ENCODE measurements at places on chromosomes 5 and 9. TPM values are rescaled to one million over a fixed set of nuclear protein-coding genes. Genes with fewer than 3 reads are reported as not detected.

- no peaks in the 10 kb centered on the region for H3K27me3 ChIP-seq
- H3K27ac ChIP-seq, result no peak overlapping the region
- no peak overlapping the region for H3K4me3 ChIP-seq
- H3K36me3 ChIP-seq, result no peaks in the 10 kb centered on the region
- H3K4me1 ChIP-seq, result no peaks in the 10 kb centered on the region
- no peak for DNase-seq
These were observed 1075.0 kb downstream of the CDH9 start for GRCh38 chr5:25963251-25964008.

DNA sequence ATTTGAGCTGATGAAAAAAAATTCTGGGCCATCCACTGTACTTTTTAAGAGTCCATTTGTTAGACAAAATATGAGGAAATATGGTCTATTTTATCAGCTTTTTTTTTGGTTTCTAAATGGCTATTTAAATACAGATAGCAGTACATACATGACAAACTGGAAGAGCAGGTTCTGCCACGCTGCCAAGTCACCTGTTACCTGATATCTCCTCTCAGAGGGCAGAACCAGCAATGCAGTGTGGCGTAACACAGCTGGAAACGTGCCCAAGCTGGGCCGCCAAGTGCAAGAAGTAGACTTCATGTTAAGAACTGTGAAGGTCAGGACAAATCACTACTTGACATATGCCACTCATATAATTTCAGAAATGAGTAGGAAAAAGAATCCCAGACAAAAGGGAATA, 8.1 kb downstream of the MCIDAS start:
- no peak overlapping the region for H3K4me3 ChIP-seq
- H3K27me3 ChIP-seq, result peaks cover 72% of the 10 kb centered on the region
- no peak overlapping the region for H3K27ac ChIP-seq
- no peaks in the 10 kb centered on the region for H3K36me3 ChIP-seq
- H3K4me1 ChIP-seq, result peaks cover 2% of the 10 kb centered on the region

- no peaks in the 10 kb centered on the region for H3K4me1 ChIP-seq
- DNase-seq, result peak; percentile 2
- no peaks in the 10 kb centered on the region for H3K36me3 ChIP-seq
- H3K27ac ChIP-seq, result no peak overlapping the region
- no peaks in the 10 kb centered on the region for H3K27me3 ChIP-seq
- no peak overlapping the region for H3K4me3 ChIP-seq
These were observed 341.0 kb downstream of the EBF1 start for GRCh38 chr5:158758675-158759074.

GRCh38 chr5:159133041-159133741, 33.5 kb upstream of the EBF1 start:
- DNase-seq, result peak; percentile 67
- H3K27ac ChIP-seq, result no peak overlapping the region
- no peak overlapping the region for H3K4me3 ChIP-seq
- peaks cover 10% of the 10 kb centered on the region for H3K27me3 ChIP-seq
- peaks cover 2% of the 10 kb centered on the region for H3K4me1 ChIP-seq

DNA sequence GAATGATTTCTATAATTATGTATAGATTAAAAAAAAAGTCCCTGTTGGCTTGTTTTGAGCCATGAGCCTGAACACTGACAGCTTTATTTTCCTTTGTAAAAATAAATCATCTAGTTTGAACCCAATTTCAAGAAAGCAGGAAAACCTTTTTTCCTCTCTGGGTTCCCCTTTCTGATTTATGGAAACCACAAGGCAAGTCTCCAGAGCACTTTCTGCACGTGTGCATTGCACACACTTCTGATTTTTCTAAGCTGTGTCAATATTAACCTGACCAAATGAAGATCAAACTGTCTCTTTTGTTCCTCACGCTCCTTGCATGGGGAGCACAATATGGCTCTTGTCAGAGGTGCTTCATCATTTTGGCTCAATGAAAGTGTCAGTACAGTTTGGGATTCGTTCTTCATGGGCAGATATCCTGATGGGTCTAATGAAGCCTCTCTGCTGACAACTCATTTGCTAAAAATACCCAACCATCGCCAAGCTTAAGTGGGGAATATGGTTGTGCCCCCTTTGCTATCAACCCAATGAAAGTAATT, 39.2 kb upstream of the PCA3 start:
- no peak overlapping the region for H3K27ac ChIP-seq
- H3K27me3 ChIP-seq, result peaks cover 2% of the 10 kb centered on the region
- no peak overlapping the region for H3K4me3 ChIP-seq
- no peaks in the 10 kb centered on the region for H3K36me3 ChIP-seq

- no peak for DNase-seq
- H3K4me3 ChIP-seq, result no peak overlapping the region
- no peaks in the 10 kb centered on the region for H3K36me3 ChIP-seq
- no peaks in the 10 kb centered on the region for H3K27me3 ChIP-seq
- H3K27ac ChIP-seq, result no peak overlapping the region
These were observed 30.3 kb upstream of the CER1 start for GRCh38 chr9:14752871-14753270.

DNA sequence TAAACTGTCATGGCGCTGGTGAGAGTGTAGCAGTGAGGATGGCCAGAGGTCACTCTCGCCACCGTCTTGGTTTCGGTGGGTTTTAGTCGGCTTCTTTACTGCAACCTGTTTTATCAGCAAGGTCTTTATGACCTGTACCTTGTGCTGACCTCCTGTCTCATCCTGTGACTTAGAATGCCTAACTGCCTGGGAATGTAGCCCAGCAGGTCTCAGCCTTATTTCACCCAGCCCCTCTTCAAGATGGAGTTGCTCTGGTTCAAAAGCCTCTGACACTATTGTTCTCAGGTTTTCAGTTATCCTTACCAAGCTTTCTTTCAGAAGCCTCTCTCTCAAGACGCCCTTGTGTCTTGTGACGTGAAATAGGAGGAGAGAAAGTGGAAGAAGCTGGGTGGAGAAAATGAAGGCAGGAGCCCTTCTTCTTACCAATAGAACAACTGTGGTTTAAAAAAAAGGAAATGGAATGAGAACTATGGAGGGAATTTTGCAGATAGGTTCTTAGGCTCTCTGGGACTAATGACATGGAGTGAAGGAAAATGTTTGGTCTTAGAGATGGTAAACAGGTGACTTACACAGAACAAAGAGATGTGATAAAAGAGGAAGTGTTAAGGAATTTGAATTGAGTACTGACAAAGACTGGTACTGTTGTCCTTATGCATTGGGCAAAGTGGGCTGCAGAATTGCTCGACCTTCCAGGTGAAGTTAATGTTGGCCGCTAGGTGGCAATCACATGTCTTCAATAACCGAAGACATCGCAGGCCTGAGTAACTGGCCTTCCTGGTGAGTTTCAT, 133.3 kb upstream of the RAI14 start:
- no peaks in the 10 kb centered on the region for H3K36me3 ChIP-seq
- peak; percentile 92 for DNase-seq
- no peak overlapping the region for H3K4me3 ChIP-seq
- H3K4me1 ChIP-seq, result peaks cover 14% of the 10 kb centered on the region
- H3K27me3 ChIP-seq, result no peaks in the 10 kb centered on the region

DNA sequence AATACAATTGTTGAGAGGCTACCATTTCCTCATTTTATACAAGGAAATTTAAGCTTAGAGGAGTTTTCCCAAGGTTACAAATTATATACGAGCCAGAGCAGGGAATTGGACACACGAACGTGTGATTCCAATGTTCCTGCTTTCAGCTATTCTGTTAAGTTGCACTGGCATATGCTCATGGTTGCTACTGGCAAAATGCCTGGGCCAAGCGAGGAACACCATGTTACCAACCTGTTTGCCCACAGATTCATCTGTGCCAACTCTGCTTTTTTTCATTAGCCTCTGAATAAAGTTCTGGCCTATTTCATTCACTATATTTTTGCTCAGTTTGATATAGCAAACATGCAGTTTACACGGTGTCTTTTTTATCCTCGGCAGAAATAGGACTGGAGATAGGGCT, 5.1 kb upstream of the C5orf46 start:
- no peak for DNase-seq
- H3K4me1 ChIP-seq, result peaks cover 3% of the 10 kb centered on the region
- H3K36me3 ChIP-seq, result no peaks in the 10 kb centered on the region
- H3K27me3 ChIP-seq, result no peaks in the 10 kb centered on the region
- no peak overlapping the region for H3K4me3 ChIP-seq

DNA sequence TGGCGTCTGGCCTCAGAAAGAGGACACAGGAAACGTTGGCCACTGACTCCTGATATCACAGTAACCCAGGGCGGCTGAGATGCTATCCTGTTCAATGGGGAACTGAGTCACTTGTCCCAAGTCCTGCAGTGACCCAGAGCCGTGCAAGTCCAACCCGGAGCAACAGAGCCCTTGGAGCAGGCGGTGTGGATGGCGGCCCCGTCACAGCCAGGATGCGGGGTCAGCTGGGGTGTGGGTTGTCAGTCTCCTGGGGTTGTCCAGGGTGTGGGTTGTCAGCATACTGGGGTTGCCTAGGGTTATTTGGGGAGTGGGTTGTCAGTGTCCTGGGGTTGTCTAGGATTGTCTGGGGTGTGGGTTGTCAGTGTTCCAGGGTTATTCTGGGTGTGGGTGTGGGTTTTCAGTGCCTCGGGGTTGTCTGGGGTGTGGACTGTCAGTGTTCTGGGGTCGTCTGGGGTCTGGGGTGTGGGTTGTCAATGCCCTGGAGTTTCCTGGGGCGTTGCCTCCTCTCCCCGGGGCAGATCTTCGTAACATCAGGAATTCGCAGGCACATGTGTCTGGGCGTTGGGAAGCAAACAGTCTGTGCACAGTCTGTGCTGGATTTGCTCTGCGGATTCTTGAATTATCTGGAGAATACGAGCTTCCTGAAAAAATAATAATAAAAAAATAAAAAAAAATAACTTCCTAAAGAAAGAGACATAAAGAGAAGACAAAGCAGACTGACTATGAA, 257.5 kb downstream of the PARP8 start:
- H3K4me1 ChIP-seq, result no peaks in the 10 kb centered on the region
- H3K4me3 ChIP-seq, result no peak overlapping the region
- no peak for DNase-seq
- no peaks in the 10 kb centered on the region for H3K27me3 ChIP-seq

DNA sequence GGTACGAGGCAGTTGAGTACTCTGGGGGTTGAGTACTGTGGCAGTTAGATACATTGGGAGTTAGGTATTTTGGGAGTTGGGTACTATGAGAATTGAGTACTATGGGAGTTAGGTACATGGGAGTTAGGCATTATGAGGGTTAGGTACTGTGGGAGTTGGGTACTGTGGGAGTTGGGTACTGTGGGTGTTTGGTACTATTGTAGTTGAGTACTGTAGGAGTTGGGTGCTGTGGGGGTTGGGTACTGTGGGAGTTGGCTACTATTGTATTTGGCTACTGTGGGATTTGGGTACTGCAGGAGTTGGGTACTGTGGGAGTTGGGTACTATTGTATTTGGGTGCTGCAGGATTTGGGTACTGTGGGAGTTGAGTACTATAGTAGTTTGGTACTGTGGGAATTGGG, 4.8 kb upstream of the SLC6A19 start:
- no peak for DNase-seq
- no peak overlapping the region for H3K27ac ChIP-seq
- H3K4me1 ChIP-seq, result no peaks in the 10 kb centered on the region
- H3K27me3 ChIP-seq, result peaks cover 12% of the 10 kb centered on the region

DNA sequence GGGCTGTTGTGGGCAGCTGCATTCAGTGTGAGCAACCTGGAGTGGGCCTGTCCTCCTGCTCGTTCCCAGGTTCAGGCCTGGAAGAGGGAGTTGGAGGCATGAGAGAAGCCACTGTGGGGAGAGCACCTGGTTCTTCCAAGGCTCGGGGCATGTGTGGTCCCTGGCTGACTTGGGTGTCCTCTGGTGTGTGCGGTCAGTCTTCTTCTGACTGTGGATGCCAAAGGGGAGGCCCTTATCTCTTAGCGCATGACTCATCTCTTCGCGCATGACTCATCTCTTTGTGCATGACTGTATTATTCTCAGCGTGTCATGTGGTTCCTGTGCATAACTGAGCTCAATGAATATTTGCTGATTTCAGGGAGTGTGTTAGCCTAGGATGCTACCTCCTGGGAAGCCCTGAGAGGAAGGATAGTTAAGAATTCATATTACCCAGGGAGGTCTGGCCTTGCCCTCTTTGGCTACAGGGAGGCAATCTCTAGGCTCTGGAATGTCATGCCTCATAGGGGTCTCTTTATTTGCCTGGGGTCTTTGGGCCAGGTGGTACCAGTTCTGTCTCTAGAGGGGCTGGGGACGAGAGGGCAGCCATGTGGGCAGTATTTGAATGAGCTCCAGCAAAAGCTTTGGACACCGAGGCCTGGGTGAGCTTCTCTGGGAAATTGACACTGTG, 188.7 kb downstream of the HSPA4 start:
- peak; percentile 99 for DNase-seq
- H3K4me1 ChIP-seq, result peaks cover 17% of the 10 kb centered on the region
- no peak overlapping the region for H3K4me3 ChIP-seq
- H3K27ac ChIP-seq, result peak overlapping the region; percentile 27
- 0 out of 2 replicates have a peak, but pooled peaks cover 2% of the 10 kb centered on the region for H3K27me3 ChIP-seq

DNA sequence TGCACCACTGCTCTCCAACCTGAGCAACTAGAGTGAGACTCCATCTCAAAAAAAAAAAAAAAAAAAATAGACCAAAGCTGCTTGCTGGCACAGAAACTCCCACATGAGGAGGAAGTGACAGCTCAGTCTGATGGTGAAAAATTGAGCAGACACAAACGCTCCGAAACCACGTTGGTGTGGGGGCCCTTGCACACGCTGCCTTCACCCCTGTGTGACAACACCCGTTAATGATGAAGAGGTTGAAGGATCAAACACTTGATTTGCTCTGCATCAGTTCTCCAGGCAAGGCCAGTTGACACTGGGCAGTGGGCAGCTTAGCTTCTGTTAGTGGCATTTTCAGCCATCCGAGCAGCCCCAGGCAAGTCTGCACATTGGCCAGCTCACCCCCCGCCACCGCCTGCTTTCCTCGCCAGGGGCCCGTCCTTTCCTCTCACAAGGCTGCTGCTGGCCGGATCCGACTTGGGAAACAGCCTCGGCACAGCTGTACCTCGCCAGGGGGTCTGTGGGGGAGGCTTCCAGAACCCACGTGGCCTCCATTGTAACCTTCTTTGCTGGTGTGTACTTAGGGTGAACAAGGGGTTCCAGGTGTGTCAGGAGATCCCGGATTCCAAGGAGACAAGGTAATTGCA, 79.8 kb downstream of the COL27A1 start:
- H3K27ac ChIP-seq, result no peak overlapping the region
- no peak overlapping the region for H3K4me3 ChIP-seq
- no peaks in the 10 kb centered on the region for H3K4me1 ChIP-seq
- H3K27me3 ChIP-seq, result no peaks in the 10 kb centered on the region

AQP3 gene
- total RNA-seq, result 3.3 TPM

LCN1 gene
- total RNA-seq, result not detected

CNTFR gene
- total RNA-seq, result not detected

RIOK2 gene
- total RNA-seq, result 26.1 TPM

SV2C gene
- total RNA-seq, result not detected

ZNF354C gene
- total RNA-seq, result 5.6 TPM

HRCT1 gene
- 1.7 TPM for total RNA-seq
